ENCODE measurements at places on chromosomes 12 and 14. TPM values are rescaled to one million over a fixed set of nuclear protein-coding genes. Genes with fewer than 3 reads are reported as not detected.

GRCh38 chr12:130240831-130241590, 78.7 kb downstream of the FZD10 start:
- no peaks in the 10 kb centered on the region for H3K36me3 ChIP-seq
- no peak for DNase-seq
- no peaks in the 10 kb centered on the region for H3K27me3 ChIP-seq
- no peaks in the 10 kb centered on the region for H3K4me1 ChIP-seq
- no peak overlapping the region for H3K4me3 ChIP-seq

GRCh38 chr14:103304706-103305105, 29.3 kb upstream of the EIF5 start:
- H3K27me3 ChIP-seq = no peaks in the 10 kb centered on the region
- H3K27ac ChIP-seq = no peak overlapping the region
- H3K4me3 ChIP-seq = no peak overlapping the region
- H3K4me1 ChIP-seq = no peaks in the 10 kb centered on the region
- no peaks in the 10 kb centered on the region for H3K36me3 ChIP-seq

Gene METTL1
- total RNA-seq = 12.6 TPM

DNA sequence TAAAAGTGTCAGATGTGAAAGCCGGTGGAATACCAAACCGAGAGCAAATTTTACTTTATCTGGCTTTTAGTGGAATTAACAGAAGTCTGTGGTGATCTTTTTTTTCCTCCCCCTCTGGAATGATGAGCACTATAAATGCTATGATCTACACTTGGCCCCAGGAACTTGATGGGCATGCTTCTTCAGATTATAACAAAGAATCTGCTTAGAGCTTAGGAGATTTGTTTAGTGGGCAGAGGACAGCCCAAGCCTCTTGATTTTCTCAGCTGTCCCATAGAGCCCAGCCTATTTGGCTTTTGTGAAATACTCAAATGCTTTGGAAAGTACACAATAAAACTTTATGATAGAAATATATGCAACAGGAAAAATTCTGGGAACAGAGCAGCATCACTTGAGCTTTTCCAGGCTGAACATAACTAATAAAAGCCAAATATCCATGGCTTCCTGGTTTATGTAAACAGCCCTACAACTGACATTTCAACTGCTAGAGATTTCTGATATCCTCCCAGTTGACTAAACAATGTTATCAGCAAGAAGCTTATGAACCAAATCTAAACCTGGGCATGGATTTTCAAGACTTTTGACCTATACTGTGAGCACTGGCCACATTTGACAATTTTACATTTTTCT, 149.6 kb downstream of the PLXNC1 start:
- no peak overlapping the region for H3K27ac ChIP-seq
- no peaks in the 10 kb centered on the region for H3K4me1 ChIP-seq
- no peaks in the 10 kb centered on the region for H3K27me3 ChIP-seq
- H3K36me3 ChIP-seq = no peaks in the 10 kb centered on the region
- no peak for DNase-seq

Gene CFL2
- 28.8 TPM for total RNA-seq

DNA sequence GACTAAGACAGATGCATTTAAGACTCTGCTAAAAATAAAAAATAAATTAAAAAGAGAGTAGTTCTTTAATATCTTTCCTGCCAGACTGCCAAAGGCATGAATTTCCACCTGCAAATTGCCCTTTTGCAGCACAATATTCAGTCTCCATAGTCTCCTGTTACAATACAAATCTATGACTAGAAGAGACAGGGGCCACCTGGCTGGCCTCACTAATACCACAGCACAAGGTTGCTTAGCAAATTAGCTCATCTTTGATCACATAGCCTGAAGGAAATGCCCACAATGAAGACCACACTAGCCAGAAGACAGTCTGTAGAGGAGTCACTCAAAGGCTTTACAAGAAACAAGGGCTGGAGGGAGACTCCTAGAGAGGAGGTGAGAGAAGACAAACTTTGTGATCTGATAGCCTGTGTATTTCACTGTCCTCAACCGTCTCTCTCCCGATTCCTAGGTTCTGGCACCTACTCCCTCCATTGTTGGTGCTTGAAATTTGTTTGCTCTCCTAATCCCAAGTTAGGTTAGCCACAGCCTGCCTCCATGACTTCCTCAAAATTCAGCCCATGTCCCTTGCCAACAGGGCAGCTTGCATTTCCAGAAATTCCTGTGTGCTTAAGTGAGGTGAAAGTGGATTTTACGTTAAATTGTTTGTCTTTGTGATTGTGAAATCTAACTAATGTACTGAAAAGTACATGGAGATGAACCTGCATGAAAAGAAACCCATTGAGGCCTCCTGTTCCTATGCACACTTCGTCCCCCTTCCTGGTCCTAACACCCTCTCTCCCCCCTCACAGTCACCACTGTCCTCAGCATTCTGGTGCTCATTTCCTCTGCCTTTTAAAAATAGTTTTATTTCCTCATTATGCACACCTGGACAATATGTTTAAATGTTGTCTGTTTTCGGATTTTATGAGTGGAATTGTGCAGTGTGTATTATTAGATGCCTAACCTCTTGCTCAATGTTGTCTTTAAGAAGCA, 88.7 kb upstream of the PLXNC1 start:
- peak overlapping the region; percentile 57 for H3K27ac ChIP-seq
- no peak overlapping the region for H3K4me3 ChIP-seq
- no peaks in the 10 kb centered on the region for H3K36me3 ChIP-seq
- DNase-seq = peak; percentile 51
- H3K27me3 ChIP-seq = no peaks in the 10 kb centered on the region

All from breast epithelium (tissue), 4 donors.